ENCODE measurements at places on chromosomes 1 and 21.

GRCh38 chr21:15283789-15284188 is 219.0 kb upstream of the NRIP1 start:
- no peak overlapping the region for H3K4me3 ChIP-seq
- H3K27me3 ChIP-seq = no peaks in the 10 kb centered on the region
- no peaks in the 10 kb centered on the region for H3K36me3 ChIP-seq
- no peak for DNase-seq
- H3K4me1 ChIP-seq = no peaks in the 10 kb centered on the region

DNA sequence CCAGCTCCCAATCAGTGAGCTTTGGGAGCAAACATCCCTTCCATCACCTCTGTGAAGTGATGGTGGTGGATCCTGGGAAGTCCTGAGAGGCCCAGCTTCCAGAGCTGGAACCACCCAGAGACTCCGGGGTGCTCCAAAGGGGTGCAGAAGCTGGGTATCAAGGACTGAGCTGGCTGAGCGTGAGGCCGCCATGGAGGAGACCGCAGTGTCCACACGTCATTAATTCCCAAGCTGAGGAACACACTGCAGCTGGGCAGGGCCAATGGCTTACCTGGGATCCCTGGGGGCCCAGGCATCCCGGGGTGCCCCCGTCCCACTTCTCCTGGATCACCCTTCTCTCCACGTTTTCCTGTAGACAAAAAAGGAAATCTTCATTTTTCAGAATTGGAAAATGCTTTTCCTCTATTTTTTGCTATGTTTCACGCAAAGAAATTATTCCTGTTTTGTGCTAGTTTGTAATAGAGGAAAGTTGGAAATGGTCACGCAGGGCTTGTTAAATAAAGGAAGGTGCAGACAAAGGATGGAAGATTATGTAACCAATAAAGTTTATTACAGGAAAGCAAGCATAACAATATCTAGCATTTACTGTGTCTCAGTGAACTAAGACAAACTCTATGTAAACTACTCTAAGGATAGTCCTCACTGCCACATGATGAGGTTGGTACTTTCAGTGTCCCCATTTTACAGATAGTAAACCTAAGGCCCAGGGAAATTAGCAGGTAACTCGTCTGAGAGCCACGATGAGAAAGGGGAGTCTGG is 15.4 kb downstream of the COL9A2 start:
- H3K4me3 ChIP-seq = no peak overlapping the region
- peaks cover 11% of the 10 kb centered on the region for H3K27me3 ChIP-seq
- no peak overlapping the region for H3K27ac ChIP-seq
- no peak for DNase-seq

GRCh38 chr1:15106608-15107007 is 46.9 kb upstream of the TMEM51 start:
- H3K27ac ChIP-seq = no peak overlapping the region
- no peak for DNase-seq
- no peak overlapping the region for H3K4me3 ChIP-seq
- H3K4me1 ChIP-seq = no peaks in the 10 kb centered on the region
- H3K27me3 ChIP-seq = no peaks in the 10 kb centered on the region

- H3K4me3 ChIP-seq = no peak overlapping the region
- no peaks in the 10 kb centered on the region for H3K27me3 ChIP-seq
- peaks cover 34% of the 10 kb centered on the region for H3K36me3 ChIP-seq
- H3K27ac ChIP-seq = no peak overlapping the region
These were observed 6.1 kb upstream of the GATAD2B start for GRCh38 chr1:153928791-153929341.

GRCh38 chr1:245131026-245131393 is 23.8 kb upstream of the KIF26B start:
- no peak for DNase-seq
- H3K27me3 ChIP-seq = peaks cover 20% of the 10 kb centered on the region
- no peaks in the 10 kb centered on the region for H3K36me3 ChIP-seq
- no peak overlapping the region for H3K27ac ChIP-seq
- H3K4me3 ChIP-seq = no peak overlapping the region
- H3K4me1 ChIP-seq = no peaks in the 10 kb centered on the region

GRCh38 chr1:38735651-38736161 is 123.9 kb downstream of the RRAGC start:
- no peak overlapping the region for H3K27ac ChIP-seq
- no peaks in the 10 kb centered on the region for H3K27me3 ChIP-seq
- H3K4me3 ChIP-seq = no peak overlapping the region

DNA sequence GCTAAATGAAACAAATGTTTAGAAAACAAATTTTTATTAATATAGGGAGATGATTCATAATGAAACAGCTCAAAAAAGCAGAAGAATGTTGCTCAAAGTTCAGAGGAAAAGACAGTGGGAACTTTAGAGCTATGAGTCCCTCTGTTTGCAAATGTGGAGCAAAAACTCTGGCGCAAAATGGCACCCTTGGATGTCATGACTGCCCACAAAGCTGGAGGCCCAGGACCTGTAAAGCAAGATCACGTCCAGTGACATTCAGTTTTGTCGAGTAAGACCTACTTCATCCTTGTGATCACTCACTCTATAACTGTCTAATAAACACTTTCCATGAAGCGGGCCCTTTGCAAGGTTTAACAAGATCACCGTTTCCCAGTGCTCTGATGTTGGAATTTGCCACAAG is 9.1 kb upstream of the EXO1 start:
- H3K27me3 ChIP-seq = no peaks in the 10 kb centered on the region
- H3K4me3 ChIP-seq = no peak overlapping the region
- H3K36me3 ChIP-seq = no peaks in the 10 kb centered on the region
- H3K27ac ChIP-seq = no peak overlapping the region
- H3K4me1 ChIP-seq = no peaks in the 10 kb centered on the region
- no peak for DNase-seq

DNA sequence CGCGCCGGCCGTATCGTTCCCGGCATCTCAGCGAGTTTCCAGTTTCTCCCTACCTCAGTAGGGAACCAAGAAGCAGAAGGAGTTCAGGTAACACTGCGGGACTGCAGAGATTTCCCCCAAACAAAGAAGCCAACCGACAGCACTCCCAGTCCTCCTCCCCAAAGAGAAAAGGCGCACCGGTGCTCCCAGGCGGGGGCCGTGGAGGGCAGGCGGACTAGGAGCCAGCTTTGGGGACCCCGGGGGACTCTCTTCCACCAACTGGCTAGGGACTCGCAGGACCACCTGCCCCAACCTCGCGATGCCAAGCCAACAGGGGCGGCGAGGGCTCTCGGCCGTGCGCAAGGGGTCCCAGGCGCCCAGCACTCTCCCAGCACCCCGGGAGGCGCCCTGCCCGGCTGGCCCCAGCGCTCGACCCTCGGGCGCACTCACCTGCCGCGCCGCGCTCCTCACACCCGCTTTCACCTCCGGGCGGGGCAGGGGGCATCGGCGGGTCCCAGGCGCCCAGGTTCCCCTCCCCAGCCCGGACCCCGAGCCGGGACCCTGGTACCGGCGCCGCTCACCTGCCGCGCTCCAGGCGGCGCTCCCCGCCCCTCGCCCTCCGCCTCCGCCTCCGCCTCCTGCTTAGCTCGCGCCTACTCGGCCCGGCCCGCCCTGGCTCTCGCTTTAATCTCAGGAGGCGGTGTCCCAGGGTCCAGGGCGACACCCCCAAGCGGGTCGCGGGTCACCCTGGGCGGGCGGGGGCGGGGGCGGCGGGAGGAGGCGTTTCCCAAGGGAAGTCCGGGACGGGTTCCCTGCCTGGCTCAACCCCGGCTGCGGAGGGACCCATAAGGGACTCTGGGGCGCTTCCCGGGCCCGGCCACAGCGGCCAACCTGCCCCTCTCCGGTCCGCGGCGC is at the start of gene TMPRSS2:
TMPRSS2 (minus strand) TSS at position 638 of the 894 bp plus-strand sequence. CDS start 10,025 bp downstream, outside the sequence.
- H3K36me3 ChIP-seq = no peaks in the 10 kb centered on the region
- H3K27me3 ChIP-seq = peaks cover 21% of the 10 kb centered on the region
- no peak for DNase-seq
- no peaks in the 10 kb centered on the region for H3K4me1 ChIP-seq
- peak within 1 kb of the TSS; percentile 26 for H3K4me3 ChIP-seq
